ENCODE measurements at places on chromosomes 3 and 15. TPM values are rescaled to one million over a fixed set of nuclear protein-coding genes. Genes with fewer than 3 reads are reported as not detected.

ROBO2 gene
- total RNA-seq = 3.3 TPM

ADGRG7 gene
- not detected for total RNA-seq

FANCD2OS gene
- not detected for total RNA-seq

LIPH gene
- total RNA-seq = 0.20 TPM

GRCh38 chr3:58965865-58966264, 84.0 kb downstream of the CFAP20DC start:
- no peak for DNase-seq

GRCh38 chr15:77064539-77065308, 6.2 kb downstream of the TSPAN3 start:
- DNase-seq = no peak

GRCh38 chr3:171011873-171012336, 14.6 kb downstream of the SLC2A2 start:
- DNase-seq = no peak

- DNase-seq = no peak
These were observed 907.8 kb downstream of the NTRK3 start for GRCh38 chr15:87348746-87349145.

Data from tibial nerve (tissue), 4 donors.